Aorta (tissue), 5 donors: ENCODE measurements at places on chromosomes 6 and 20. TPM values are rescaled to one million over a fixed set of nuclear protein-coding genes. Genes with fewer than 3 reads are reported as not detected.

GRCh38 chr20:1224205-1224890, 1.5 kb upstream of the RAD21L1 start:
- no peak for DNase-seq

GRCh38 chr6:156777577-156778453, 637 bp downstream of the ARID1B start:
- DNase-seq, result peak; percentile 83

DNA sequence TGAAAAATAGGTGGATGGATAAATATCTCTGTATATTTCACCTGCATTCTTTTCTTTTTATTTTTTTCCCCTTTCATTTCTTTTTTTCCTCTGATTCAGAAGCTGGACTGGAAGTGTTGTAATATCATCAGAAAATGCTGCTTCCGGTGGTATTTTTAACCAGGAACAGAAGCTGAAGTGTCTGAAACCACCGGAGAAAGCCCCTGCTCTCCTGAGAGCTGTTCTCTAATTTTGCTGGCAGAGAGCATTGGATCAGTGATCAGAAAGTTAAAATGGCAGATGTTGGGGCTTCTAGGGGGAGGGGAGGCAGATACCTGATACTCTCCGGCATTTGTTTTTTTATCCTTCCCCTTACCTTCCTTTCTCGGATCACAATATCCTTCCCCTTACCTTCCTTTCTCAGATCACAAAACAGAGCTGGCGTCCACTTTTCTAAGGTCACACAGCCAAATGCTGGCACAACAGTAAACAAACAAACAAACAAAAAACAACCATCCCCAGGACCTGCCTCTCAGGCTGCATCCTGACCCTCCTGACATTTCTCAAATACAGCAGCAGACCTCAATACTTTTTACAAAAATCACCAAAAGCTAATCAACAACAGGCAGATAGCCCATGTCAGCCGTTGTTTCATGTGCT, 143.2 kb upstream of the ZNF217 start:
- DNase-seq, result no peak

DNA sequence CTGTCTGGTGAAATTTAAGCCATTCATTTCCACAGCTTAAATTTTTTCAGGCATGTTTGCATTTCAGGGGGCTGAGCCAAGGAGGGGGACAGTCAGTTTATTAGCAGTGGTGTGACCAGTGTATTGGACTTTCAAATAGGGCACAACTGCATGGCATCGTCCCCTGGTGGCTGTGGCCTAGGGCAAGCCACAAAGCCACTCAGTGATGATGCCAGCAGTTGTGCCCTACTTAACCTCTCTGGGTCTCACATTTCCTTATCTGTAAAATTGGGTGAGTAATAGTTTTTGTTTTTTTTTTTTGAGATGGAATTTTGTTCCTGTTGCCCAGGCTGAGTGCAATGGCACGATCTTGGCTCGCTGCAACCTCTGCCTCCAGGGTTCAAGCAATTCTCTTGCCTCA, 48.0 kb downstream of the CDC5L start:
- no peak for DNase-seq

GRCh38 chr6:7391151-7391550, 1.5 kb downstream of the RIOK1 start:
- no peak for DNase-seq

- no peak for DNase-seq
Measured at GRCh38 chr6:134495203-134495889, 177.4 kb upstream of the SGK1 start.

- DNase-seq, result no peak
Measured at GRCh38 chr6:26607434-26608230, 10.9 kb downstream of the ABT1 start.

DNA sequence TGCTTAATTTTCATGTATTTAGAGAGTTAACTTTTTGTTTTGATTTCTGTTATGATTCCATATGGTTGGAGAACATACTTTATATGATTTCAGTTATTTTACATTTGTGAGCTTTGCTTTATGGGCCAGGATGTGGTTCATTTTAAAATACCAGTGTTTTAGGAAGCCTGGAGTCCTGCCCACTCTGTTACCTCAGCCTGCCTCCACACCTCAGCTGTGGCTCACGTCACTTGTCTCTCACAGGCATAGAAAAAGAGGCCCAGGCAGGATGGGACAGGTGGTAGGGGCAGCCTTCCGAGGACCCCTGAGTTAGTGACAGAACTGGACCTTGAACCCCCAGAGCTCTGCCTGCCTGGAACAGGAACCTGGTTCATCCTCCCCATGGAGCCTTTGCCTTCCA, 16.0 kb downstream of the PSMF1 start:
- DNase-seq, result no peak

GRCh38 chr6:38024908-38025307, 205.4 kb downstream of the ZFAND3 start:
- DNase-seq, result no peak

DNA sequence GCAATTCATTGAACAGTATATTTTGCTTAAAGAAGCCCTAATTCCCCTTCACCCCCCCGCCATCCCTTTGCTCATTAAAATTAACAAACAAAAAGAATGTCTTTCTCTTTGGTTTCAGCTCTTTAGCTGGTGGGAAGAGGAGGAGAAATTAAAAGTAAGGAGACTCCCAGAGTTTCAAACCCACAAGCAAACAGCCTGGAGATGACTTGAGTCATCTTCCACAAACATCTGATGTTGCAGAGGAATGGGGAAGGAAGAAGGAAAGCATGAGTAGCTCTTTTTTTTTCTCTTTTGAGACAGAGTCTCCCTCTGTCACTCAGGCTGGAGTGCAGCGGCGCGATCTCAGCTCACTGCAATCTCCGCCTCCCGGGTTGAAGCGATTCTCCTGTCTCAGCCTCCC, 189.6 kb downstream of the ADAT2 start:
- no peak for DNase-seq

- DNase-seq, result no peak
Measured at GRCh38 chr6:134721060-134721405, 228.9 kb downstream of the ALDH8A1 start.

DNA sequence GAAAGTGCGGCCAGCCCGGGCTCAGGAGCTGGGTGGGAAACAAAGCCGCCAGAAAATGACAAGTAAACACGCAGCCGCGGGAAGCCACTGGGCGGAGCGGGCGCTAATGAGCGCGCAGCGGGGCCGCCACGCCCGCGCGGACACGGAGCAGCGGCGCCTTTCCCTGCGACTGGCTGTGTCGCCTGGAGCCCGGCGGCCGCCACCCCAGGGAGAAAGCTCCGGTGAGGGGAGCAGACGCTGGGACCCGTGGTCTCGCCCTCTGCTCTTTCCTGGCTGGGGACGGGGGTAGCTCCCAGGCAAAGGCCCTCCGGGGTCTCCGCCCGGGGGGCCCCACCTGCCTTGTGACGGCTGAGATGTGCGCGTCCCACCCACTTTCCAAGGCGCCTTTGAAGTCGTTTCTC, 54.9 kb downstream of the PRR18 start:
- DNase-seq, result no peak

DNA sequence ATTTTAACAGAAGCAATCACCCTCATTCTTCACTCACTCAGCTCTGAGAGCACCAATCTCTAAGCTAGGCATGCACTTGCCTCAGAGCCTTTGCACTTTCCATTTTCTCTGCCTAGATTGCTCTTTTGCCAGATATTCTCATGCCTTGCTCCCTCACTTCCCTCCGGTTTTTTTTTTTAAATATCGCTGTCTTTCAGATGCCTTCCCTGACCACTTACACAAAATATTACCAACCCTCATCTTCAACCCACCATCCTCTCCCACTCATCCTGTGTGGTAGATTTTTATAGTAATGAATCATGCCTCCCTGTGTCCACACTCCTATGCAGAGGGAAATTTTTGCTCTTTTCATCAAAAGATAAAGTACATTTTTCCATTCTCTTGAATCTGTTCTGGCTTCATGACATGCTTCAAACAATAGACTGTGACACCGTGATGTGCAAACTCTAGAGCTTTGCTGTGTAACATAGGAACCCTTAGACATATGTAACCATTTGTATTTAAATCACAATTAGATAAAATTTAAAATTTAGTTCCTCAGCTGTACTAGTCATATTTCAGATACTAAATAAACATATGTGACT, 437.1 kb downstream of the UTRN start:
- DNase-seq, result no peak

DNA sequence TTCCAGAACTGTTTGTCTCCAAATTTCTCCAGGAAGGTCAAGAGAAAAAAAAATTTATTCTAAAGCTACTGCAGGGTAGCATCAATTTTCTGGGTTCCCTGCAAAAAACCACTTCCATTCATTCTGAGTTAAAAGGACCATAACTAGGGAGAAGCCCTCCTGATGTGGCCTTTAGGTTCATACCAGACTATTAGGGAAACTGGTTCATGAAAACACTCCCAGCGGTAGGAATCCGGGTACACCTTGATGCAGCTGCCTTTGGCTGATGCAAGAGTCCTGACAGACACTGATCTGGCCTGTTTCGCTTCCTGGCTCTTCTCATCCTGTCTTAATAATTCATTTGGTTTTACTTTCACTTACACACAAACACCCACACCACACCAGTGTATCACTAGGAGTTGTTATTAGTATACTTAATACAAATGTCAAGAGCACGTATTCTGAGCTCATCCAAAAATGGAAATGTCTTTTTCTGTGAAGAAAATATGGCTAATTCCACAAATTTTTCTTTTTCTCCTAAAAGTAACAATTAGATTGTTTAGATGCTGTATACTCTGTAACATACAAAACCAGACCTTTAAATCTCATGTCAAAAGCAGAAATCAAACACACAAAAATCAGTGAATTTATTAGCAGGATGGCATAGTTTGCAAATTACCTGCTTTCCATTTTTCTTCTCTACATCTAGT, 38.4 kb upstream of the ARHGAP18 start:
- no peak for DNase-seq

- DNase-seq, result no peak
Measured at GRCh38 chr6:66344796-66345195, 637.8 kb upstream of the EYS start.

DNA sequence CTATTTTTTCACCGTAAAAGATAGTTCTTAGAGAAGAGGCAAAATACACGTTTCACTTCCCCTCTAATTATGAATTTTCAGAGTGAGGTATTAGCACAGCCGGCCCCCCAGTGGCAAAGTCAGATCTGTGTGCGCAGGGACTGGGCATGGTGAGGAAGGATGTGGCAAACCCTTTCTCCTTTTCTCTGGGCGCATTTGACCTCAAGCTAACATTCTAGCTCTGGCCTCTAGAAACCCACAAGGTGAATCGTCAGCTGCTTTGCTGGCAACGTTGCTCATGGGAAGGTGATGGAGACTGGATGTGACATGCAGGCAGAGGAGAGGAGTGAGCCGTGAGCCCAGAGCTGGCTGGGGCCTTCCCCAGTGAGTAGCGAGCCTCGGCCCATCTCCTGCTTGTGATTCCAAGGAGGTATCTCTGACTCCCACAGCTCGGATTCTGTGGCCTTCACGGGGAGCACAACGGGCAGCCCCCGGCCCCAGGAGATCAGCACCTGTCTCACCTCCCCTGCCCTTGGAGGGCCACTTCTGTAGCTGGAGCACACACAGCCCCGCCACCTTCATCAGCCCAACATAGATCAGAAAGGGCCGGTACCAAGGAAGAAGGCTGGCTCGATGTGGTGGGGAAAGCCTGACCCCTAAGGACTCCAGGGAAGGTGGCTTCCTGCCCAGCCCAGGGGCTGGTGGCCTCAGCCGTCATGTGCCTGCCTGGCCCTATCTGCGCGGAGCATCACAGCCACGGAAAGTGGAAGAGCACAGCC, 152.8 kb downstream of the TAF4 start:
- DNase-seq, result no peak

The GTF2H4 gene
- total RNA-seq, result 37.0 TPM

The CDKN1A gene
- 296 TPM for total RNA-seq

The FAM50B gene
- 7.8 TPM for total RNA-seq

The SH3BGRL2 gene
- 23.7 TPM for total RNA-seq

The FOXA2 gene
- total RNA-seq, result not detected

The AARS2 gene
- total RNA-seq, result 7.0 TPM

The SPATA25 gene
- 2.9 TPM for total RNA-seq

The VGLL2 gene
- total RNA-seq, result not detected

The HLA-DQB1 gene
- 43.4 TPM for total RNA-seq

The PRRT1 gene
- total RNA-seq, result 3.6 TPM

The C20orf144 gene
- total RNA-seq, result 0.16 TPM

The SLCO4A1 gene
- total RNA-seq, result 13.9 TPM
